A549 treated with AZD2906 at 1 μM for 4 hours (cell line): ENCODE measurements at places on chromosomes 11 and 22. TPM values are rescaled to one million over a fixed set of nuclear protein-coding genes. Genes with fewer than 3 reads are reported as not detected.

Gene TBX10
- not detected in 5 replicates for total RNA-seq

Gene PTH
- not detected in 5 replicates for total RNA-seq

Gene IL17REL
- total RNA-seq: 0.02 to 0.08 TPM (median 0.04 TPM) in 5 replicates

Gene FAM83F
- total RNA-seq: 0.01 TPM in 1 of 5 replicates, not detected in the others

Gene OR52I1
- total RNA-seq: not detected in 5 replicates
